ENCODE measurements at places on chromosomes 5 and 9.

DNA sequence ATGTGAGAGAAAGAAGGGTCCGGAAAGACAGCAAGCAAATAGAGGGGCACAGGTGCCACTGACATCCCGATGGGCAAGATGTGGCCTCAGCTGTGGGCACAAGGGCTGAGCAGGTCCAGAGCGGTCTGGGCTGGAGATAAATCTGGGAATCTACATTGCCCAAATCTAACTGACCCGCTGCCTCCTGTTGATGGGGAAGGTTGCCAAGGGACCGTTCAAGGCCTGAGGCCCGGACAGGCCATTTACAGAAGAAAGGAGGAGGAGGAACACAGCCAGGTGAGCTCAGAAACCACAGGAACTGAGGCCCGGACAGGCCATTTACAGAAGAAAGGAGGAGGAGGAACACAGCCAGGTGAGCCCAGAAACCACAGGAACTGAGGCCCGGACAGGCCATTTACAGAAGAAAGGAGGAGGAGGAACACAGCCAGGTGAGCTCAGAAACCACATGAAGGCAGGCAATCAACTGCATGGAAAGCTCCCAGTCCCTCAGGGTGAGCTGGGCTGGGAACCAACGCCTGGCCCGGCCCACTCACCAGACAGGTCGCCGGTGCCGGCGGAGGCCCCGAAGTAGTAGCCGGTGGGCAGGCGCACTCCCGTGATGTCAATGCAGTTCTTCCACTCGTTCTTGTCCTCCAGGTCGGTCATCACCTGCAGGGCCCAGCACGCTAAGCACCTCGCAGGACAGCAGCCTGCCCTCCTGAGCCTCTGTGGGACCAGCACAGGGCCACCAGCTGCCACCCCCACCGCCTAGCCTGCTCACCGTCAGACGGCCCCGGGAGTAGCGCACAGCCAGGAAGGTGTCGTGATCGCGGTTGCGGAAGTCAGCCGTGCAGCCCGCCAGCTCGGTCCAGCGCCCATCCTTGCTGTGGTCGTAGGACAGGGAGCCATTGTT is 14.6 kb downstream of the LMAN2 start:
- no peak for DNase-seq

DNA sequence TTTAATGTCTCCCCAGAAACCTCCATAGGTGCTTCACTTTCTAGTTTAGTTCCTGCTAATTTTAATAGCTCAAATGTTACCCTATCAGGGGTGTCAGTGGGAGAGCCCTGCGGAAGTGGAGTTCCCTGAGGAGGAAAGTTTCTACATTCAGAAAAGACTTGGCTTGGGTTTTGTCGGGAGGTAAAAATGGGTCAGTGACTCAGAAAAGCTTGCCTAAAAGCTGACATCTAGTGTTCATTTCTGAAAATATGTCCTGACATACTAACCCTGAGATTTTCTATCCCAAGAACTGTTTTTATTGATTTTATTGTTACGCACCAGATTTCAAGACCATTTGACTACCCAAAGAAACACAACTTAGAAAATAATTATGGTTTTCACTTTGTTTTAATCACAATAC is 40.9 kb upstream of the GLDC start:
- no peak for DNase-seq

DNA sequence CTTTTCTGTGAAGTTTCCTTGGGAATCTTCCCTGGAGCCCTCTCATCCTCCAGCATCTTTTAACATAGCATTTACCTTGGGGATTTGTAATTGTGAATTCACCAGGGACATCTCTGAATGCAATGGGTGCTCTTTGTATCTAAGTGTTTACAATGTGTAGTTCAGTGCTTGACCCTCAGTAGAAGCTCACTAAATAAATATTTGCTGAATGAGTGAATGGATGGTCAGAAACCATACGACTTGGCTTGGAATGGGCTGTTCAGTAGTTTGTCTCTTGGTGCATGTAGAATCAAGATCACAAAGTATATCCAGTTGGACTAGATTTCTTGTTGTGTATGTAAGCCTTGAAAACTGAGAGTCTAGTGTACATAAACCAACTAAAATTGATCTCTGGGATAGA is 81.8 kb upstream of the MEF2C start:
- DNase-seq = no peak

GRCh38 chr9:107650321-107650720 is 160.8 kb upstream of the KLF4 start:
- DNase-seq = no peak

GRCh38 chr5:137609127-137609526 is 110.0 kb upstream of the SPOCK1 start:
- no peak for DNase-seq

DNA sequence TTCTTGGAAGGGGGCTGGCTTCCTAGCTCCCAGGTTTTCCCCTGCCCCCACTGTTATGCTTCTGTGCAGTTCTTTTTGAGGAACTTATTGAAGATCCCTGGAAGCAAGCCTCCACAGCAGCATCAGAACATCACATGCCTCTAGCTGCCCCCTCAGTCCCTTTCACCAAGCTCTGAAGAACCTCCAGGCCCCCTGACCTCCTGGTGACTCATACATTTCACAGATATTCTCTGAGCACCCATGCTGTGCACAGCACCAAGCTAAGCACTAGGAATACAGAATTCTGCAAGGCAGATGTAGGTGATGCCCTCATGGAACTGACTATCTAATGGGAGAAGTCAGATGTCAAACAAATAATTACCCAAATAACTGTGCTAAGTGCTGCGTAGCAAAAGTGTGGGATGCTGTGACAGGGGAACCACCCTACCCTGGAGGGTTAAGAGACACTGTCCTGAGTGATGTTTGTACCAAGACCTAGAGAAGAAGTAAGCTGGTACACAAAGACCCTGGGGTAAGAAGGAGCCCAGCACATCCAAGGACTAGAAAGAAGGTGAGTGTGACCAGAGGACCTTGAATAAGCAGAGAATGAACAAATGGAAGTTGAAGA is 213.7 kb upstream of the NR4A3 start:
- DNase-seq = no peak

- no peak for DNase-seq
Measured at GRCh38 chr9:117125531-117125930, 289.3 kb downstream of the ASTN2 start.

DNA sequence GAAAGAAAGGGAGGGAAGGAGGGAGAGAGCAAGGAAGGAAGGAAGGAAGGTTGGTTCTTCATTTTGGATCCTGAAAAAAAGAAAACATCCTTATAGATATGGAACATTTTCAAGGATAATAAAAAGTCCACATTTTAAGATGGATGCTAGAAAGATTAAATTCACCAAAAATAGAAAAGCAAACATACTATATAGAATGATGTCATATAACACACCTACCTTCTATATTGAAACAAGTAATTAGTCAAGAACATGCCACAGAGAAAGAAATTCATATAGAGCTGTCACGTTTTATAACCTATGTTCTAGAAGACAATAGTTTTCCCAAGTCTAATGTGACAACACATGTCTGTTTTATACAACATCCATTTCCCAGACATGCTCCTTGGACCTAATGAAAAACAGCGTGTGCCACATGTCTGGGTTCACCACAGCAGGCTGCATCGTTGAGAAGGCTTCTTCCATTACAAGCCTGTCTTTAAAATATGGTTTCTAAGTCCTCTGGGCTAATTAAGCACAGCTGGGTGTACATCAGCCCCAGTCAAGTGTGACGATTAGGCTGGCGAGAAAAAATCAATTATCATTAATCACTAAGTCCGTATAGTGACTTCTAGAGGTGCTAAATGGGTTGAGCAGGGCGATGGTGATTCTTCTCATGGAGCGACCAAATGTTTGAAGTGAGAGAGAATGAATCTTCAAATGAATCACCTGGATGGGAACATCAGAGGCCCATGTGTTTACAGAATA is 301.8 kb downstream of the TLE1 start:
- DNase-seq = no peak

DNA sequence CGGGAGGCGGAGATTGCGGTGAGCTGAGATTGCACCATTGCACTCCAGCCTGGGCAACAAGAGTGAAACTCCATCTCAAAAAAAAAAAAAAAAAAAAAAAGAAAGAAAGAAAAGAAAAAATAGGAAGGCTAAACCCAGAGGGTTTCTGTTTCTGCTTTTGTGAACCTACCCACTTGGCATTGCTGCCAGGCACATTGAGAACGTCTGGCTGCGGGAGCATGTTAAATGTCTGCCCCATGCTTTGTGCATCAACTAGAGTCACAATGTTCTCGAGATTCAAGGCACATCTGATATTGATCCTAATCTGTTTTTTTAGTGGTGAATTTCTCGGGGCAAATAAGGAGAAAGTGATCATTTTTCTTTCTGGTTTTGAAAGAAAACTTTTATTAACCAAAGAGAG is 2.8 kb downstream of the SLC25A25 start:
- no peak for DNase-seq

GRCh38 chr5:23014825-23015224 is 161.7 kb upstream of the CDH12 start:
- no peak for DNase-seq

DNA sequence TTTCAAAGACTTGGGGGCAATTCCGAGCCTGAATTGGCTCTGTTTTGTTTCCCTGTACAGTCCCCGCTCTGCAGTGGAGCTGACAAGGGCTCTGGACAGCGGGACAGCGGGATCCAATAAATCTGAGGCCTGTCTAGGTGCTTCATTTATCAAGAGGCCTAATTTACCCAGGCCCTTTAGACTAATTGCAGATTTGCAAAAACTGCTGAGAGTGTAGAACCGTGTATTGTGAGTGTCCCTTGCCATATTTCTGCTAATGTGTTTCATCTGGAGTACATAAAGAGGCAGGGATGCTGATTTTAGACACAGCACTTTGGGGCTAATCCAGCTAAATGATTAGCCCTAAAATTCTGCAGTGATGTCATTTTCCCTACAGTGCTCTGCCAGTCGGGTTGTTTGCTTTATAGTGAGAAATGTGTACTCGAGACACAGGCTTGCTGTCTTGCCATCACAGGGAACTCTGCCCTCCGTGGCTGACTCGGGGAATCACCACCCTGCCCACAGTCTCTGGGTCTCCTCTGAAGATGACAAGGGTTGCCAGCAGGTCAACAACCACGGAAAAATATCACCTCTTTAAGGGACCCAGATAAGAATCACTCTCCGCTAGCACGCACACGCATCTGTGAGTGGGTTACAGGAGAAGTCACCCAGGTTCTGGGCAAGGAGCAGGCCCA is 592.0 kb downstream of the BNC2 start:
- no peak for DNase-seq

GRCh38 chr9:88013035-88013434 is 38.7 kb upstream of the CDK20 start:
- no peak for DNase-seq

DNA sequence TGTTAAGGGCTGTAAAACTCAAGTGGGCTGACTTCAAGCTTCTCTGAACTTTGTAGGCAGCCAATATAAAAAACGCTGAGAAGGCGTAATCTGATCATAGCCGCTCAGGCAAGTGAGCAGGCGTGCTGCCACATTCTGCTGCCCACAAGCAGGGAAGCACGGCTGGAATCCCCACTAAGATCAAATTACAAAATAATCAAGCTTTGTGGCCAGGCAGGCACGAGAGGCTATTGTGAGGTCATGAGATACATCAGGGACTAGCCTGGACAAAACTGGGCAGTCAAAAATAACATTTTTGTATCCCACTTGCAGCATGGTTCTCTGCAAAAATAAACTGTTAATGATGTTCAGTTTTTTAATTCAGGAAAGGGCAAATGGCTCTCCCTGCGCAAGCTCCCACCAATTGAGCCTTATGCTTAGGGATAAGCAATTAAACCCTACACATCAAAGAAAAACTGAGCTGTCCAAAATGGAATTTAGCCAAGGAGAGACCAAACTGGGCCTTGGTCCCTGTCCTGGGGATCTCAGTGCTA is 64.0 kb downstream of the POU5F2 start:
- peak; percentile 16 for DNase-seq

DNA sequence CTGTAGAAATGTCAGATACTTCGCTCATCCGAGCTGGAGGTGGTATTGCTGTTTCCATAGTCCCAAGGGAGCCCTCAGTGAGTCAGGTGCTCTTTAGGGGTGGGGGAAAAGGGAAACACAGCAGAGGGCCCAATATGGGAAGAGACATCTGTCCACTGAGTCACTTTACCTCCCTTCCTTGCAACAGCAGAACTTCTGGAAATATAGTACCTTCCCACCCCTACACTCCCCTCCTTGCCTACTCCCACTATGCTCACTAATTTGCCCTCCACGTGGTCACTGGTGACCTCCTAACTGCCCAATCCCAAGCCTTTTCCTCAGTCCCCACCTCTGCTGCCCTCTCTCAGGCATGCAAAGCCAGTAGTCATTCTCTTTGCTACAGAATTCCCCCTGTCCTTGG is 1.9 kb downstream of the HK3 start:
- DNase-seq = no peak

- DNase-seq = no peak
Measured at GRCh38 chr9:22427226-22427880, 19.3 kb upstream of the DMRTA1 start.

- DNase-seq = no peak
Measured at GRCh38 chr9:122218935-122219855, 9.6 kb downstream of the LHX6 start.

DNA sequence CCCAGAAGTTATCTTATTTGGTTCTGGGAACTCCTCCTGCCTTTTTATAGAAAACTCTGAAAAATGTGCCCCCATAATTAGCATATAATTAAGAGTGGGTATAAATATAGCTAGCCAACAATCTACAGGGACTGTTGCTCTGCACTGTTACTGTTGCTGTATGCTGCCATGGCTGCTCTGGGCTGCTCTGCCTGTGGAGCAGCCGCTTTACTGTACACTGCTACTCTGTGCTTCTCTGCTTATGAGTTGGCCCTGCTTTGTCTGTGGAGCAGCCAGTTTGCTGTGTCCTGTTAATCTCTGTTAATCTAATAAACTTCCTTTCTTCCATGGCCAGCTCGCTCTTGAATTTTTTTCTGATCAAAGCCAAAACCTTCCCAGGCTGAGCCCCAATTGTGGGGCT is 2244.0 kb upstream of the ACO1 start:
- DNase-seq = no peak
